ENCODE measurements at places on chromosomes 1 and 21.

DNA sequence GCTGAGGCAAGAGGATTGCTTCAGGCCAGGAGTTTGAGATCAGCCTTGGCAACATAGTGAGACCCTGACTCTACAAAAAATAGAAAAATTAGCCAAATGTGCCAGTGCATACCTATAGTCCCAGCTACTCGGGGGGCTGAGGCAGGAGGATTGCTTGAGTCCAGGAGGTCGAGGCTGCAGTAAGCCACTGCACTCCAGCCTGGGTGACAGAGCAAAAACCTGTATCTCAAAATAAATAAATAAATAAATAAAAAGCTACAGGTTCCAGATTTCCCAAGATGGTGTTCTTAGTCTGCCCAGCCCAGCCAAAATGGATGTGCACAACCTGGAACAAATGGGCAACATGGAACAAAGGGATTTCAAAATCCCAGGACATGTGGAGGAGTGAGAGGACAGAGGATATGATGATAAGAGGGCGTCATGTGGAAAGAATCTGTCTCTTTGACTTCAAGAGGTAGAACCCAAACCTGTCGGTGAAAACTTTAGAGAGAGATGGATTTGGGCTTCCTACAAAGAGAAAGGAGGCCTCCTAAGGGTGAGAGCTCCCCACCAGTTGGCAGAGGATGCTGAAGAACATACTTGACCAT, 3.2 kb downstream of the EDARADD start:
- DNase-seq: no peak

DNA sequence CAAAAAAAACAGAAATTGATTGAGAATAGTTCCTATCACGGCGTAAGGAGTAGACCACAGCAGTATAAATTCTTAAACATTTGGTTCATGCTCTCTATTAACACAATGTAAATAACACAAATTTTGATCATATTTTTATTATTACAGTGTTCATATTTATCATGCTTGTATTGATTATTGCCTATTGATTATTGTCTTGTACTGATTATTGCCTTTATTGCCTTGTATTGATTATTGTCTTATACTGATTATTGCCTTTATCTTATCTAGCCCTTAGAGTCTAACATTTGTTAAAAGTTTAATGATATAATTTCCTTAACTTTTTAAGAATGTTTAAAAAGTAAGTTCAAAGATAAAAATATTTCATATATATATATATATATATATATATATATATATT, 460.7 kb downstream of the KCNT2 start:
- DNase-seq: no peak

DNA sequence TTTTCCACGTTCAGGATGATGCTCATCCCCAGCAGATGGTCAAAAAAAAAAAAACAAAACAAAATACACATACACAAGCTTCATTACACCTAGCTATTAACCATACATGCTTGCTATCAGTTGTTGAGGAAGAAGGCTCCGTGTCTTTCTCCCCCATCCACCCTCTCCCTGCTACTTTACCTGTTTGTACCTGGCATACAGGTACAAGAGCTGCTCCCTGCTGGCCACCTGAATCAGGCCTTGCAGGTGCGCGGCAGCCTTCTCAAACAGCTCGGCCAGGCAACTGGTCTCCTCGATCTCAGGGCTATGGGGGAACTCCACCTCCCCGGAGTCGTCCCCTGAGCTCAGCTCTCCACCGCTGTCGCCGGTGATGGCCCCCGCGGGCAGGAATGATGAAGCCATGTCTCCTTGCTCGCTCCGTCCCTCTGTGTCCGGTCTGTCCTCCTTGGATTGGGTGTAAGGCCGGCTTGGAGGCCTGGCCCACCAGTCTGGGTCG, 464 bp downstream of the ACBD6 start:
- no peak for DNase-seq

GRCh38 chr1:193104502-193104906, 710 bp downstream of the GLRX2 start:
- no peak for DNase-seq

DNA sequence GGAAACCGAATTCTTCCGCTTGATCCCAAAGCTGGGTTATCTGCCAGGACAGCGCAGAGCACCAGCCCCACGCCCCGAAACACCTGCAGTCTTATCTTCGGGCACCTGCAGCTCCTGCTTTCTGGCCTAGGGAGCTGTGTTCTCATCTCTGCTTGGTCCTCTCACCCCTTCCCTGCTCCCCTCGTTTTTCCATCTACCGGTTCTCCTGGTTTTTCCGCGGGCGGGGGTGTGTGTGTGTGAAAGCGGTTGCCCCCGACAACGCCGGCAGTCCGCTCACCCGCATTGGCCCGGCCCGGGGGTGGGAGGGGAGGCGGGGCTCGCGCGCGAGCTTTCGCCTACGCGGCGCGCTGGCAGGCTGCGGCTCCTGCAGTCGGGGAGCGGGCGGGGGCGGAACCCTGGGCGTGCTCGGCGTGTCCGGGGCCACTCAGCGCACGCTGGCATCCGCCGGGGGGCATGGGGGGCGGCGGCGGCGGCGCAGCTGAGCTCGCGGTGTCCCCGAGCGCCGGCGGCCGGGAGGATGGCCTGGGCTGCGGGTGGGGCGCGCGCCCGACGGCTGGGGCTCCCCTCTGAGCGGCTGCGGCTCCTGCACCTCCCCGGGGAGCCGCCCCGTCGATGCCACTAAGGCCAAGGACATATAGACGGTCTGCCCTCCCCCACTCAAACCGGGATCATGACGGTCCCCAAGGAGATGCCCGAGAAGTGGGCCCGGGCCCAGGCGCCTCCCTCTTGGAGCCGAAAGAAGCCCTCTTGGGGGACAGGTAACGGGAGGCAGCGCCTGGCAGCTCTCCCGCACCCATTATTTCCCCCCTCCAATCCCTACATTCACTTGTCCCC, 3.2 kb downstream of the ATP8B2 start:
- peak; percentile 84 for DNase-seq

DNA sequence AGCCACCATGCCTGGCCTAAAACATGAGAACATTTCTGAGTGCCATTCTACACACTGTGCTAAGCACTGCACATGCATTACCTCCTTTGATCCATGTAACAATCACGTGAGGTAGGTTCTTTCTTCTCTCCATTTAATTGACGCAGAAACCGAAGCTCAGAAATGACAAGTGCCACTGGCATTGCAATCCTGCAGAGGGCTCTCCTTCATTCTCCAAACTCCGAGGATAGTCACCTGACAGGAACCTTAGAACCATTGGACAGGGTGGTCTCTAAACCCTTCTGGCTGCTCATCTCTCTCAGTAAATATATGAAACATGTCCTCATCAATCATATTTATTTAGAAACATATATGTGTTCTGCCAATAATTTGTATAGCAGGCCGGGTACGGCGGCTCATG, 167.1 kb upstream of the JUN start:
- DNase-seq: no peak

- DNase-seq: no peak
Observed at GRCh38 chr1:51729824-51730301, 113.0 kb downstream of the OSBPL9 start.

DNA sequence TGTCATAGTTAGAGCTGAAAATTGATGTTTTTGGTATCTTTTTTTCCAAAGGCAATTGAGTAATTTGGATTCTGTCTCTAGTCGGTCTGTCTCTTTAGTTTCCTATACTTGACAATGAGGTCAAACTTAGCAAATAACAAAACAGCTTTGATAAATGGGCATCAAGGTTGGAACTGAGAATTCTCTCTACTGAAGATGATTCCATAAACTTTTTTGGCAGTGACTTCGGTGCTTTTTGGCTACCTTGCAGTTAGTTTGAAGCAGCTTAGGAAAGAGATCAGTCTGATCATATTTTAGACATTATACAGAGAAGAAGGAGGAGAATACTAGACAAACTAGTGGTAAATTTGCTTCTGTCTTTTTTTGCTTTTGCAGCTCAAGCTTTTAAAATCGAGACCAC, 559 bp downstream of the VCAM1 start:
- no peak for DNase-seq

DNA sequence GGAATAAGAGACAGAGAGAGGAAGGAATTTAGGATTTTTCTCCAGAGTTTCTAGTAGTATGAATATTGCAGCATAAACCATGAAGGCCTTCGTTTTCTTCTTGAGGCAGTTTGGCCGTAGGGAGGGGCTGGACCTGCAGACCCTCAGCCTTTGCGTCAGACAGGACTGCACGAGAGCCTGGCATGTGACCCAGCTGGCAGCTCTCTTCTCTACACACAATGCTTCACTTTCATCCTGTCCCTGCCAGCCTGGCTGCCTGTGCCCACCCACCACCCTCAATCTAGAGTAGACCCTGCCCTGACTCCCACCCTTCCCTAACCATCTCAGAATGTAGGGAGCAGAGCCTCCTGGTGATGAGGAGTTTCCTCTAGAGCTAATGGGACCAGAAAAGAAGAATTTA, 1.6 kb downstream of the CA14 start:
- no peak for DNase-seq

- no peak for DNase-seq
Observed at GRCh38 chr1:233010146-233010545, 59.7 kb downstream of the NTPCR start.

- no peak for DNase-seq
Observed at GRCh38 chr1:57311411-57311810, 112.4 kb downstream of the DAB1 start.

- no peak for DNase-seq
Observed at GRCh38 chr1:115317101-115318012, 20.7 kb downstream of the NGF start.

GRCh38 chr1:198493329-198493728, 47.2 kb downstream of the ATP6V1G3 start:
- DNase-seq: no peak

- DNase-seq: no peak
Observed at GRCh38 chr1:90862782-90863181, 145.7 kb upstream of the BARHL2 start.

DNA sequence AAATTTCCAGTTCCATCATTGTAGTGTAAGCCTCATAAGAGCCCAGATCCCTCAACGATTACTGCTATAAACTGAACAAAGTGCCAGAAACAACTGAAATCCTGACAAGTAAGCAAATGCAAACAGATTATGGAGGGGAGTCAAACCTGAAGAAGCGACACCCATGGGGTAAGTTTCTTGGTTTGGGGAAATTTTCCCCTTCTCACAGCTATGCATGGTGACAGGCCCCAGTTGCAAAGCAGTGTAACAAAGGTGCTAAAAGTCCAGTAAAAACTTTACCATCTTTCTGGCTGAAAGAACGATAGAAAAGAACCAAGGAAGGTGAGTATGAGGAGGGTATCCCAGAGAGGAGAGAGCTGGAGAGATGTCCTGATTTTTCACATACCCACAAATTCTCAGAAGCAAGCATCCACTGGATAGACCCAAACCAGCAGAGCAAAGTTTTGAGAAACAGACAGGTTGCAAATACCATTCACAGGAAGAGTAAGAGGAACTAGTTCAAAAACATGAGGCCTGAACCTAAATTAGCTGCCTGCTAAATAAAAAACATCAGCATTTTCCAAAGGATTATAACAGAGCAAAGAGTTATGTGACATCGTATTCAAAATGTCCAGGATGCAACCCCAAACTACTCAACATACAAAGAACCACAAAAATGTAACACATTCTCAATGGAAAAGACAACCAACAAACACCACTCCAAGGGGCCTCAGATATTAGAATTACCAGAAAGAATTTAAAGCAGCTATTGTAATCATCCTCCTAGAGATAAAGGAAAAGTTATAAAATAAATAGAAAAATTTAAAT, 14.5 kb downstream of the SCYL3 start:
- no peak for DNase-seq

- DNase-seq: no peak
Observed at GRCh38 chr1:108033550-108033951, 68.6 kb upstream of the VAV3 start.

DNA sequence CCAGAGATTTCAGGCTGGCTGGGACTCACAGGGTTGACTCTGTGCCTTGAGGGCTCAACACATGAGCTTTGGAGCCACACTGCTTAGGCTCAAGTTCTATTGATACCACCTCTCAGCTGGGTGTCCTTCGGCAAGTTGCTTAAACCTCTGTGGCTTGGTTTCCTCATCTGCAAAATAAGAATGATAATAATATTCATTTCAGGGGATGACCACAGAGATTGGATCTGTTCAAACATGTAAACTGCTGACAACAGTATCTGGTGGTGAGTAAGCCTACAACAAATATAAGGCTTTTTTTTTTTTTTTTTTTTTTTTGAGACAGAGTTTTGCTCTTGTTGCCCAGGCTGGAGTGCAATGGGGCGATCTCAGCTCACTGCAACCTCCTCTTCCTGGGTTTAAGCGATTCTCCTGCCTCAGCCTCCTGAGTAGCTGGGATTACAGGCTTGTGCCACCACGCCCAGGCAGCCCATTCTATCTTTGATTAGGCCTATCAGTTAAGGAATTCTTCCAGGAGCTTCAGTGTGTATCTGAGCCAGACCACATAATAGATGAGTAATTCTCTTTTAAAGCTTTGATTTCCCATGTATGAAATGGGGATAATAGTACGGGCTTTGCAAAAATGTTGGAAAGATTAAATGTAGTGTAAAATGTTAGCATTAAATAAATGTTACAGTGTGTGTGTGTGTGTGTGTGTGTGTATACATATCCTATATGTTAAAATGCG, 437.6 kb downstream of the PRDM2 start:
- DNase-seq: no peak

DNA sequence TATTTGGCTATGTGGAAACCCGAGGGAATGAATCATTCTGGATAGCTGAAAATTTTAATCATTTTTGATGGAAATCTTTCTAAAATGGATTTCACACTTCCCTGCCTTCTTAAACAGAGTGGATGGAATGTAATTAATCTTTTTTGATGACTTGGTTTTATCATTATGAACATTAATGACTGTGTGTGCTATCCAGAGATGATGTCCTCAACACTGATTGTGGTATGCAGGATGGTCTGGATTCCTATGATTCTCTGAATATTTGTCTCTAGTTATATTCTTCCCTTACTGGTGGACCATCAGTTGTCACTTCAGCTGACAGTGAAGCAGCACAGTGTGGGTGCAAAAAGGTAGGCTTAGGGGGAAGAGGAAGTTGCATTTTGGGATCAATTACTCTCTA, 513.5 kb downstream of the LMO4 start:
- DNase-seq: no peak

- no peak for DNase-seq
Observed at GRCh38 chr1:109400035-109400655, 2.4 kb upstream of the SORT1 start.

DNA sequence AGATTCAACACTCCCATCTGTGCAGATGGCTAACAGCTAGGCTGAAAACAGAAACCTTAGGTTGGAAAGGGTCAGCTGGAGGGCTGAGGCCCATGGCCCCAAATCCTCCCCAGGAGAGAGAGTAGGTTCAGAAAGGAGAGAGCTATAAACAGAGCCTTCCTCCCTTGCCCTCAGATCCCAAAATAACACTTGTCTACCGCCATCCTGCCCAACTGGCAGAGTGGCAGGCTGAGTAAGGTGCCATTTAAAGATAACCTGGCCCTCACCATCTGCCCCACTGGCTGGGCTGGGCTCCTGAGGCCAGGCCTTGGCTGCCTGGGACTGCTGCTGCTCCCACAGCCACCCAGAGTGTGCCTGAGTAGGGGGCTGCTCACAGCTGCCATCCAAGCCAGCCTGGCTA, 4.3 kb upstream of the SHISA4 start:
- no peak for DNase-seq

GRCh38 chr21:46022551-46023525, 41.3 kb downstream of the COL6A1 start:
- no peak for DNase-seq
